ENCODE measurements at places on chromosomes 12 and 14. TPM values are rescaled to one million over a fixed set of nuclear protein-coding genes. Genes with fewer than 3 reads are reported as not detected.

The HOXC4 gene
- not detected for total RNA-seq

- no peak for DNase-seq
These were observed 79.9 kb downstream of the CHGA start for GRCh38 chr14:93002851-93003298.

DNA sequence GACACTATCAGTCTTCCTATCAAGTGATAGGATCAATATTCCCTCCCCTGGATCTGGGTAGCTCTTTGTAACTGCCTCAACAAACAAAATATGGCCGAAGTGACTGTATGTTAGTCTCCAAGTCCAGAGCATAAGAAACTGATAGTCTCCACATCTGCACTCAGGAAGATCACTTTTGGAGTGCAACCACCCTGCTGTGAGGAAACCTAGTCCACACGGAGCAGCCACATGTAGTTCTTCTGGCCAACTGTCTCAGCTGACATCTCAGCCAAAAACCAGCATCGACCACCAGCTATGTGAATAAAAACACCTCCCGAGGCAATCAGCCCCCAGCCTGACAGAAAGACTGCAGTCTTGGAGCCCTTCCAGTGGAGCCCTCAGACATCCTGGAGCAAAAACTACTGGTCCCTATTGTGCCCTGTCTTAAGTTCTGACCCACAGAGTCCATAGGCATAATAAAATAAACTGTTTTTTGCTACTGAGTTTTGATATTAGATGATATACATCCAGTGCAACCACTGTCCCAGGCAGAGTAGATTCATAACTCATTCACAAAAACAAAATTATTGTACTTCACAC lies 143.8 kb downstream of the MED13L start:
- DNase-seq: no peak

GRCh38 chr14:98924046-98924445 lies 348.0 kb downstream of the BCL11B start:
- DNase-seq: no peak

The RNASE4 gene
- total RNA-seq: 94.7 TPM

- DNase-seq: no peak
These were observed 224.4 kb downstream of the FBXL14 start for GRCh38 chr12:1369938-1370500.

- DNase-seq: no peak
These were observed 1.8 kb downstream of the CLMN start for GRCh38 chr14:95317817-95318343.

DNA sequence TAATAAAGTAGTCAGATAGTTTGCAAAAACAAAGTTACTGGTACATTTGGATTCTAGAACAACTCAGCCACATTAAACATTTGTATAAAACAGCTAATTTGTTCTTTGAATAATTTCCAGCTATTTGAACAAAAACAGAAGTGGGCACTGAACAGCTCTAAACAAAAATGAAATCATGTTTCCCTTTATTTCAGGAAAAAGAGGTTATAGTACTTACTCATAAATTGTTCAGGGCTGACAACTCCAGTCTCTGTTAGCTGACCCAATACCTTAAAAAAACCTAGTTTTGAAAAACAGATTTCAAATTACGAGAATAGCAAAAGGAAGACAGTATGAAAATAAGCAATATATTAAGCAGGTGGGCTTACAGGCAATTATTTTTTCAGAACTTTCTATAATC lies 8.2 kb downstream of the GNPNAT1 start:
- DNase-seq: no peak

- DNase-seq: no peak
These were observed 238.0 kb downstream of the CHST11 start for GRCh38 chr12:104694711-104695110.

The PLEKHD1 gene
- 0.05 TPM for total RNA-seq

GRCh38 chr14:77103951-77104350 lies 5.9 kb downstream of the CIPC start:
- no peak for DNase-seq

DNA sequence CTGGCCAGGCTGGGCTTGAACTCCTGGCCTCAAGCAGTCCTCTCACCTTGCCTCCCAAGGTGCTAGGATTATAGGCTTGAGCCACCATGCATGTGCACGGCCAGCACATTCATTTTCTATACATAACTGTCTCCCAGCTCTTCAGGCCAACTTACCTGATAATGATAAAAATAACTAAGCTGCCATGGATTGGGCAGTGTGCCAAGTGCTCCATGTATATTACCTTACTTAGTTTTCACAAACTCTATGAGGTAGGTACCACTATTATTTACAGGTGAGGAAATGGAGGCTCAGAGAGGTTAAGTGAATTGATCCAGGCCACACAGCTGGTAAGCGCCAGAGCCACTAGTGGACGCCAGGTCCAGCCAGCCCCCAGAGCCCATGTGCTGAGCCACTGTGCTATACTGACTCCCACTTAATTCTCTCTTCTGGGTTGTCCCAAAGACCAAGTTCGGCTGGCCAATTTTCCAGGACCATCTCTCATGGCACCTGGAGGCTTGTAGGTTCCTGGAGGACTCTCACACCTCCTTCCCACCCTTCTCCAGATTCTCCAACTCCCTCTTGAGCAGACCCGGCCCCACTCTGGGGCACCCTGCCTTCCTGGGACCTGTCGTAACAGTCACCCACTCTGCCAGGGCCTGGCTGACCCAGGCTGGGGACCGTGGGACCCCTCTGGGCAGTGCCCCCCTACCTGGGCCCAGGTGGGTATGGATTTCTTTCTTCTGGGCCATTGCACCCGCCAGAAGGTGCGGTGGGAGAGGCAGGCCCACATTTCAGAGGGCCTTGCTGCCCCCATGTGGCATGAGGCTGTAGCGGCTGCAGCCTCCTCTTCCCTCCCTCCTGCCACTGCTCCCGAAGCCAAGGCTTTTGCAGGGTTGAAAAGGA lies 30.2 kb upstream of the CIPC start:
- peak; percentile 64 for DNase-seq

The OLR1 gene
- total RNA-seq: 0.20 TPM

DNA sequence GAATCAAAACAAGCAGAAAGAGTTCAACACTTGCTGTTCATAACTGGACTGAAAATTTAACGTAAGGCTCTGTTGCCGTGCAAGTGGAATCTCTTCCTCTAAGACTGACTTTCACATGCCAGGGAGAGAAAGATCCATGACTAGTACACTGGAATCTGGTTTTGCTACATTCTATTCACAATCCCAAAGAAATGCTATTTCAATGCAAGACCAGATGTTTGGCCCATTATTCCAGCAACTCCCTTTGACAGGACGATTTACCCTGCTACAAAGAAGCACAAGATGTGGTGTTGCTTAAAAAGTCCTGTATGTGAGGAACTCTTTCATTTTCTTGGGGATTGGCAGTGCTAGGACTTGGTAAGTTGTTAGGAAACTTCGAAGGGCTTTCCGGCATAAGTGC lies 17.4 kb downstream of the RFC5 start:
- DNase-seq: no peak

DNA sequence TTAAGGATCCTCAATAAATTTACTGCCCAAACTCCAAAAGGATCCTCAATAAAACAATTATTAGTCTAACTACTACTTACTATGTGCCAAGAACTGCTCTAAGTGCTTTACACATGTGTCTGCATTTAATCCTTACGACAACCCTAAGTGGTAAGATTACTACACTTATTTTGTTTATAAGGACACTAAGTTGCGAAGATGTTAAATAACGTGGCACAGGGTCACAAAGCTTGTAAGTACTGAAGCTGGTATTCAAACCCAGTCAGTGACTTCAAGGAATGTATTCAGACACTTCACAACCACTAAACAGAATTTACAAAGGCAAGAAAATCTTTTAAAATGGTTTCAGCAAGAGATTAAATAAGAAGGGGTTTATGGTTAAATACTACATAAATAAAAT lies 13.0 kb downstream of the FERMT2 start:
- no peak for DNase-seq

DNA sequence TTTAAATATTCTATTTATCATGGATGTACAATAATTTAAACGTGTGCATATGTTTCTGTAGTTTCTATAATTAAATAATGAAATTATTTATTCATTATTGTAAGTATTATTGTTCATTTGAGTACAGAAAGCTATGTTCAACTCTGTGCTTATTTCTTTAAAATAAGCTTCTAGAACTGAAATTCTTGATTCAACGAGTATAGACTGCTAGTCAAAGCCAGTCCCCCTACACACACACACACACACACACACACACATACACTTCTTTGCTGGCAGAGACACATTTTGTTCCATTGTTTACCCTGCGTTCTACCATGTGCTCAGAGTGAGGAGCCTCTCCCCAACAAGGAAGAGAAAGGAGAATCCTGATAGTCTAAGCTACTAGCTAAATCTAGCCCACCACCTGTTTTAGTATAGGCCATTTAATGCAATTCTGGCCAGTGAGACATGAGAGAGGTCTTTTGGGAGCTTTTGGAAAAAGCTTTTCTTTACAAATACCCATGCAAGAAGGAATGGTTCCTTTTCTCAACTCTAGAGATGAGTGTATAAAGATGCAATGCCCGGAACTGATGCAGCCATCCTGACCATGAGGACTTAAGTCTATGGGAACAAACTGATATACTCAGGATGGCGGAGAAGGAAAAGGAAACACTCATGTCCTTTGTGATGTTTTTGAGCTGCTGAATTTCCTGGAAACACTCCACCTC lies 161.4 kb downstream of the NDUFA12 start:
- no peak for DNase-seq

DNA sequence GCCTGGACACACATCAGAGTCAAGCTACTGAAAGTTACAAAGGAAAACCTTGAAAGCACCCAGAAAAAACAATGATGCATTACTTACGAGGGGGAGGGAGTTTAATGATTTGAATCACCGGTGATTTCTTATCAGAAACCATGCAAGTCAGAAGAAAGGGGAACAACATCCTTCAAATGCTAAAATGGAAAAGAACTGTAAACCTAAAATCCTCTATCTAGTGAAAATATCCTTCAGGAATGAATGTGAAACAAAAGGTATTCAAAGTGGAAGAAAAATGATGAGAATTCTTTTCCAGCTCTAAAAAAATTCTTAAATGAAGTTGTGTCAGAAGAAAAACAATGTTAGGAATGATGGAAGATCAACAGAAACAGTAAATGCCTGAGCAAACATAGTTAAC lies 16.8 kb downstream of the SCAF11 start:
- DNase-seq: no peak

The SPTB gene
- total RNA-seq: 0.42 TPM

DNA sequence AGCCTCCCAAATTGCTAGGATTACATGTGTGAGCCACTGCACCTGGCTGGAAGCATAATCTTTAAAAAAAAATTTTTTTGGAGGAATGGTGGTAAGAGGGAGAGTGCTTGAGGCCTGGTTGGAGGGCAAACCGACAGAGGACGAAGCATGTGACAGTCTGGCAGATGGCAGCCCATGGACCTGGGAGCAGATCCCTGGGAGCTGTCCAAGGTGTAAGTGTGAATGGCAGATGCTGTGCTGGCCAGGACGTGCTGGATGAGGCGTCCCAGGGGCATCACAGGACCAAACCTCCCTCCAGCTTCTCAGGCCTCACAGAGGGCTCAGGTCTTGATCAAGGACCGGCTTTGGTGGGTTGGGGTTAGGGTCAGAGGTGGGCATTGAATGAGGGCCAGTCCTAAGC lies 128.4 kb upstream of the NCOR2 start:
- no peak for DNase-seq

The GALNT16 gene
- 1.6 TPM for total RNA-seq

The SLC6A15 gene
- total RNA-seq: 0.32 TPM

DNA sequence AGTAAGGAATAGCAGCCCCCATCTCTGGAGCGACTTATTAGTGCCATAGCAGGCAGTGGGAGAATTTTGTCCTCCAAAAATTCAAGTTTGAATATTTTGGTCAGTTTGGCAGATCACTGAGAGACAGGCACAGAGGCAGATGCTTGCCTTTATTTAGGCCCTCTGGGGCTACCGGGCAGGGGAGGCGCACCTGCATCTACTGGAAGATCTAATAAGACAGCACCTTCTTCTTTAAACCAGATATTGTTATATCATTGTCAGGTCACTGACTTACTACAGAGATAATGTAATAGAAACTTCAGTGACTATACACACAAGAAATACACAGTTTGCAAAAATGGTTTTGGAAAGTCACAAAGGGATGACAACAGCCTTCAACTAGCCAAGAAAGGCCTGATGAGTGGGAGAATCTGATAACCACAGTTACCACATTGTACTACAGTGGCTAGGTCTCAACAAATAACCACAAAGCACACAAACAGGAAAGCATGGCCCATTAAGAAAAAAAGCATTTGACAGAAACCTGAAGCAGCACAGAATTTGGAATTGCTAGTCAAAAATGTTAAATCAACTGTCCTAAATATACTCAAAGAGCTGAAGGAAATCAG lies 56.8 kb downstream of the CDK17 start:
- DNase-seq: no peak

The PLEKHH1 gene
- 47.1 TPM for total RNA-seq

The CACNA2D4 gene
- 3.7 TPM for total RNA-seq

- DNase-seq: no peak
These were observed 264.2 kb downstream of the ADAMTS20 start for GRCh38 chr12:43287706-43288383.

The RNU7-1 gene
- total RNA-seq: not detected

DNA sequence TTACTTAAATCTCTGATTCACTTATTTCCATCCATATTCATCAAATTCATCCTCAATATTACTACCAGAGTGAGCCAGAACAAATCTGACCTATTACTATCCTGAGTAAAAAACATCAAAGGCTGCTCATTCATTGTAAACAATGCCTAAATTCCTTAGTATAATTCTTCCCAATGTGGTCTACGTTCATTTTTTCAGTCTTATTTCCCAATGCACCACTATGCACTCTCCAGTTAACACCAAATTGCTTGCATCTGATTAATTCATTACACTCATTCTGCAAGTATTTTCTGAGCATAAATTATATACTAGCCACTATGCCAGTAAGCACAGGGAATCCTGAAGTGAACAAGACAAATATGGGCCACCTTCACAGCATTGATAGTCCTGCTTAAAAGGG lies 110.0 kb downstream of the EPS8 start:
- DNase-seq: no peak

GRCh38 chr14:56057767-56058166 lies 60.4 kb upstream of the PELI2 start:
- no peak for DNase-seq

The KRT75 gene
- total RNA-seq: not detected

- no peak for DNase-seq
These were observed 4.7 kb downstream of the GOLGA5 start for GRCh38 chr14:92798811-92799210.

DNA sequence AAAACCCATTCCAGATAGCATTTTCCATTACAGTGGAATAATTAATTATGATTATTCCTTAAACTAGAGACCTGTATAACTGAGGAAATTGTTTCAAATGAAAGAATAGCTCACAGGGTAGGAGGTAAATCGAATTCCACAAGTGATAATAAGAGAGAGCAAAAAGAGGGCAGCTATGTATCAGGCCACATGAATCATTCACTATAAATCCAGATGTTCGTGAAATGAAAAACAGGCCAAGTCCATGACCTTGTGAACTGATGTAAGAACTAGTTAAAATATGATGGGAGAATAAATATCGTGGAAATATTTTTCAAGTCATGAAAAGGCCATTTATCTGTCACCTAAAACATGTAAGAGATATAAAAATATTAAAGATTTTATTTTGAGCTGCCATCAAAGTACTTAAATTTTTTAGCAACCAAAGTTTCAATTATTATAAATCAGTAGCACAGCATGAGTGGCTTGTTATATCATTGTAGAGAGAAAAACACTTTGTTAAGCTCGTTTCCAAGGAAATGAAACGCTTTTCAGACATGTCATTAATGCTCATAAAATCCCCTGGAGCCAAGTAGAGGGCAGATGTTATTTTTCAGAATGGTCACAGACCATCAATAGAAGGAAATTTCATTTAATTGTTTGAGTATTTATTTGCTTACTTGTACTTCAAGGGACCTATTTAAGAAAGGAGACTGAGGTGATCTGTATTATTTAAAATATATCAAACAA lies 120.6 kb upstream of the CDKN3 start:
- DNase-seq: no peak

The SDR9C7 gene
- not detected for total RNA-seq

All from colonic mucosa (tissue), 4 donors.